NCI-H2029 treated with DMSO at 0.1 percent for 48 hours (cell line): ENCODE measurements at places on chromosomes 1 and 21.

DNA sequence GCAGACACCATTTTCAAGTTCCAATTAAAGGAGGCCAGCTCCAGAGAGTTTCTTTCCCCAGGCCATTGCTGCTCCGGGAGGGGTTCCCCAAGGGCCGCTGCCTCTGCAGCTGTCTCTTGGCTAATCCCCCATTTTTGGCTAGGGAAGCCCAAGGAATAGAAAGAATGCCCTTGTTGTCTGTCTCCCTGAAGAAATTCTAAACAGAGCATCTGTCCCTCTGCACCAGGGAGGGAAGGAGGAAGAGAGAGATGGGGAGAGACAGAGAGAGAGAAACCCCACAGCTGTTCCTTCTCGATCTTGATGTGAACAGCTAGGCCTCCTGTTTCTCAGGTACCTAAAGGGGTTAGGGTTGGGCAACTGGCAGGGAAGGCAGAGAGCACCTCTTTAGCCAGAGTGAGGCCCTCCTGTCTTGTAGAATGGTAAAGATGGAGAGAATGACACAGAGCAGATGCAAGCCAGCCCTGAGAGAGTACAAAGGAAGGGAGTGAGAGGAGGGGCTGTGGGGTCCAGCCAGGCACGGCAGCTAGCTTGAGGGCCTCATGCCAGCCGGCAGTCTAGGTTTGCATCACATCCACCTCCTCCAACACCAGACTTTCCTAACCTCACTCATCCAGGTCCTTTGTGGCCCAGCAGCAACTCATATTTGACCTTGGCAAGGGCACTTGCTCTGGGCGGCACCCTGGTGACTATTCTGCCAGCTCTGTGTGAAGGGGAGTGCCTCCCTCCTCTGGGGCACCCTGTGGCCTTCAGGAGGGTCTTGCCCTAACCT is 13.1 kb downstream of the OPTC start:
- DNase-seq = no peak

GRCh38 chr1:60141276-60141675 is 67.7 kb upstream of the C1orf87 start:
- no peak for DNase-seq

GRCh38 chr1:30810416-30811080 is 53.0 kb upstream of the LAPTM5 start:
- no peak for DNase-seq

DNA sequence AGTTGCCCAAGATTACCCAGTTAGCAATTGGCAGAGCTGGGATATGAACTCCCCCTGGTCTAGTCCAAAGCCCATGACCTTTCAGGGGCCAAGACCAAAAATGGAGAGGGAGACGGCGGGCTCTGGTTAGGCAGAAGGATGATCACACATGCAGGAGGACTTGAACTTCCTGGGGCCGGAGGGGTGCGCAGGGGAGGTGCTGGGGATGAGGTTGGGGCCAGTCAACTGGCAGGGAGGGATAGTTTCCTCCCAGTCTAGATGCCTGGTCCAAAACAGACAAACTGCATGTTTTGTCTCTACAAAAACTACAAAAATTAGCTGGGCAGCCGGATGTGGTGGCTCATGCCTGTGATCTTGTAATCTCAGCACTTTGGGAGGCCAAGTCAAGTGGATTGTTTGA is 78.1 kb downstream of the NKAIN1 start:
- DNase-seq = no peak

- DNase-seq = no peak
These were observed 243.1 kb downstream of the S1PR1 start for GRCh38 chr1:101479945-101480344.

DNA sequence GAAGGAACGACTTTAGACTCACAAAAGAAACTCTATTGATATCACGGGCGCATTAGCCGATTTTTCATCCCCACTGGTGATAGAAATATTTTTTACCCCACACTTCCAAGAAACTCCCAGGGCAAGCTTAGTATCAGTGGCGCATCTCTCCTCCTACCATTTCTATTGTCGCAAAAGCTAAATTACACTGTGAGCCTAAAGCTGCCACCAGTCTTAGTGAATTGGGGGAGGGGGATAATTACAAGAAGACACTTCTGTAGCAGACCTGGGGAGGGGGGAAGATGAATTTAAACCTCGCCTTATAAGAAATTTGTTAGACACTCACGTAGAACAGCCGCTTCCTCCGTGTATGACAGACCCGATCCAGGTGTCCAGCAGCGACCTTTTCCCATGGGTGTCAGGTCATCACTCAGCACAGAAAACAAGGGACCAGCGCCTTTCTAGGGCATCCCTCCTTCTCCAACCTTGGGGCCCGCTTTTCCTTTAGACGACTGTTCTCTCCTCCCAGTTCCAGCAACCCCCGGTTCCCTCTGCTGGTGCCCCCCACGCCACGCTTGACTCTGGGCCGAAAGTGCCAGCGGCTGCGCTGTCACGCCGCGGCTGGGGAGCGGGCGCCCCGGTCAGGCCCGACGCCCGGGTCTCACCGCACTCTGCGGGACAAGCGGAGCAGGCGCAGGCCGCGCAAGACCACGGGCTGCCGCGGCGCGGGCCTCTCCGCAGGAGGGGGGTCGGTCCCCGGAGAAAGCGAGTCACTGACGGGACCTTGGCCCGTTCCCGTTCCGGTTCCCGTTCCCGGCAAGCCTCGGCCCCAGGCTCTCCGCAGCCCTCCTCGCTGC is 821 bp downstream of the PHC2 start:
- no peak for DNase-seq

DNA sequence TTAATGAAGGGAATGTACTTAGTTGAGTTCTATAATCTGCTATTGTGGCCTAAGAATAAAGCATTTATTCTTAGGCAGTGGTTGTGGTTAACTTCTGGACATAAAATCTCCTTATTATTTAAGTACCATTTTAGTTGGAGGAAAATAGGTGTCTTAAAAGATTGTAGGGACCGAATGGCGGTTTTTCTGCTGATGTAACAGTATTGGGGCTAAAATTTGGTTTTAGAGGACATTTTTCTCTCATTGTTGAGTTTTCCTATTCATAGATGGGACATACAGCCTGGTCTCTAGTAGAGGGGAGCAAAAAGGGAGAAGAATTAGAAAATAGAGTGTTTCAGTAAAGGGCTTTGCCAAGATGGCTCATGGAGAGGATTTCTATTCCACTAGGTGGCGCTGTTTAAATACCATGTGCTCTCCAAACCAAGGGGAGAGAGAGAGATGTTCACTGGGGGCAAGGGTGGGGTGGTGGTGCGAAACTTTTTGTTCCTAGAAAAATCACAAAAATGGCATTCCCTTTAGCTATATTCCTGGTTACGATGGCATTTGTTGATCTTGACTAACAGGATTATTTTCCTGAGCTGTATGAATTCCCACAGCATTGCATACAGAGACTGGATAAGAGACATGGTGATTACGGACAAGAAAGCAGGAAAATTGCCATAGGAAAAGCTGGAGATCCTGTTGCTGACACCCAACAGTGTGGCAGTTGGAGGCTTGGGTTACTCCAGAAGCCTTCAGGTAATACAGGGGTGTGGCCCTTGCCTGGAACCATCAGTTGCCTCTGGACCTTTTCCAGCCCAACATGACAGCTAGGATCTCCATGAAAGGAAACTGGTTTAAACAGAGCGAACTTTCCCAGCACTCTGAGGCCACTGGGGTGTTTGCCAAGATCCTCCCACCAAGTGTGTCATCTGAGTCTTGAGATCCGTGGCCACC is 18.2 kb upstream of the FCGR2A start:
- peak; percentile 63 for DNase-seq

- DNase-seq = no peak
These were observed 13.0 kb downstream of the PTPRC start for GRCh38 chr1:198651650-198652400.

DNA sequence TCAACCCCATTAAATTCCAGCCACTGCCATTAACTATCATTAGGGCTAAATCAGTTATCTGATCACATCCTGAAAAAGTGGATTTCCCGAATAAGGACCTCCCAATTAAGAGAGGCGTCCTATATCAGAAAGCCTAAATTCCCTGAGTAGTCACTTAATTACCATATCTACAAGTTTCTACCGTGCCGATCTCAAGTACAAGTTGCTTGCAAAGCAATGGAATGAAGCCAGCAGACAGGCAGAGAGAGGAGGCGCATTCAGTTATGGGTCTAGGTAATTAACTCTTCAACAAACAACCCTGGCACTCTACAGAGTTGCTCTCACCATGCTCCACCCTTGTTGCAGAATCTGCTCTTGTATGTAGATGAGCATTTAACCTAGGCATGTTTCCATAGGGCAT is 494.6 kb upstream of the RUNX1 start:
- DNase-seq = peak; percentile 5

GRCh38 chr1:53145942-53146708 is 3.7 kb upstream of the SLC1A7 start:
- DNase-seq = no peak

- DNase-seq = no peak
These were observed 235.9 kb downstream of the FAM72C start for GRCh38 chr1:143735764-143736461.

GRCh38 chr21:41366522-41367151 is 4.8 kb downstream of the MX2 start:
- no peak for DNase-seq

- no peak for DNase-seq
These were observed 91.2 kb downstream of the SLC45A1 start for GRCh38 chr1:8409106-8409505.

DNA sequence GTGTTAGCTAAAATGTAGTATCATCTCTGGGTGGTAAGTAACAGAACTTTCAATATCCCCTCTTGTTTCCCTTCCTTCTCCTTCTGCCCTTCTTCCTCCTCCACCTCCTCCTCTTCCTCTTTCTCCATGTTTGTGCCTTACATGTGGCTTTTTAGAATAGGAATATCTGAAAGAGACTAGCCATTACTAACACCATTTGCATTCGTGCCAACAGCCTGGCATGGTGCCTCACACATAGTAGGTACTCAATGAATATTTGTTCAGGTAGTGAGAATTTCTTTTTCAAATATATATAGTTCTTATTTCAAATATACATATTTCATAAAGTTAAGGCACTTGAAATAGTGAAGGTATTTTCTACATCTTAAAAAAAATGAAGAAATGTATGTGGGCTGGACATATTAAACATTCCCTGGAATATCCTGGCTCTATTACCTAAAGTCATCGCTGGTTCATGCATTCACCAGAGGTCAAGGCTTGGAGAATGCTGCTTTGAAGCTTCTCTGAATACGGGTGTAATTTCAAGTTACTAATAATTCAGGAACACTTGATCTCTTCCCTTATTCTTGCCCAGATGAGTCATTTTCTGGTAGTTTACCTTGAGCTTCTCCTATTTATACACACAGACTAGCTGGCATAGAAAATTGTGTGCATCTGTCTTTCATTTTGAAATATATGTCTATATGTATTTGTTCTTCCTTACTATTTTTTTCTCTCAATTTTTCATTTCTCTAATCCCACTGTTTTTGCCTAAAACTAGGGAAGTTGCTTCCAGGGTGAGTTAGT is 319.4 kb downstream of the TGFB2 start:
- no peak for DNase-seq

DNA sequence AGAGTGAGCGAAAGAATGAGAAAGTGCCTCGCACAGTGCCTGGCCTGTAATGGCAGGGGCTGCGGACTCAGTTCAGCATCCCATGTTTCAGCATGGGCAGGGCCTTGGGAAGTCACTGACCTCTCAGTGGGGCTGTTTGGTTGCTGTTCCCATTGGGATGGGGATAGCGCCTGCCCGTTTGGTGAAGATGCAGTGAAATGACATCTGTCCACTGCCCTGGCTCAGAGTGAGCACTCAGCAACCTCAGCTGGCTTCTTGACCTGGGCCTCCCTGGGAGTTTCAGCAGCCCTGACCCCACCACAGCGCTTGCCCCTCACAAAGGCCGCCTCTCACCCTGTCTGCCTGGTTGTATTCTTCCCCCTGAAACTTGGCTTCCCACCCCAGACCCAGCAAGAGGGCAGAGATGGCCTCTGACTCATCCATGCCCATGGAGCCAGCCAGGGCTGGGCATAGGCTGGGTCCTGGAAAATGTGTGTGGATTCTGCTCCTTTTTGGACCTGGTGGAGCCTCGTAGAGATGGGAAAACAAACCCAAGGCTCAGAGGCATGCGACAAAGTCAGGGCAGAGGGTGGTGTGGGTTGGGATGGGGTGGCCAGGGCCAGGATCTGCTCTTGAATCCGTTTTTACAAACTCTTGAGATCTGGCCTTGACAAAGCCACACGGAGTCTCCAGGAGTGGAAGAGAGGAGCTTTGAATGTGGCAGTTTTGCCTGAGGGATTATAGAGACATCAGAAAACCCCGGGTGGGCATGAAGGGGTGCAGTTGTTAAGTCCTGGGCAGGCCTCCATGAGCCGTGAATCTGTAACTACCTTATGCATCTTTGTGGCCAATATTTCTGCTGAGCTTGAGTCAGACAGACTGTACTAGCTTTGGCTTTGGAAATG is 1.2 kb downstream of the XKR8 start:
- no peak for DNase-seq

DNA sequence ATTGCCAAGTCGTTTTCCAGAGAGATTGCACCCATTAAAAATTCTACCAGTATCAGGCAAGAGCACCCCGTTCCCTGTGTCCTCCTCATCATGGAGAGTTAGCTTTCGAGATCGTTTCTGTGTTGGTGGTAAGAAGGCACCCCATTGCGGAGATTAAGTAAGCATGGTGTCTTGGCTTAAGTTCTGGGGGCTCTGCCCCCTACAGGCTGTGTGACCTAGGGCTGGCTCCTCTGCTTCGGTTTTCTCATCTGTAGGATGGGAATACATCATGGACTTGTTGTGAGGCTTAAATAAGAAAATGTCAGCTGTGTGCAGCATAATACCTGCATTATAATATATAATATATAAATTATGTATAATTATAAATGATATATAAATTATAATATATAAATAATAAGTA is 36.8 kb upstream of the TENT5C start:
- DNase-seq = no peak

- DNase-seq = no peak
These were observed 509 bp downstream of the ADAMTS4 start for GRCh38 chr1:161198194-161198896.

GRCh38 chr1:203424861-203425662 is 50.5 kb upstream of the PRELP start:
- DNase-seq = peak; percentile 15

GRCh38 chr1:33061834-33062233 is 19.1 kb upstream of the AZIN2 start:
- DNase-seq = no peak
